ENCODE measurements at places on chromosomes 1 and 21.

- H3K27me3 ChIP-seq = peaks cover 10% of the 10 kb centered on the region
- peaks cover 22% of the 10 kb centered on the region for H3K4me1 ChIP-seq
- H3K36me3 ChIP-seq = no peaks in the 10 kb centered on the region
- peak overlapping the region; percentile 46 for H3K4me3 ChIP-seq
- H3K27ac ChIP-seq = no peak overlapping the region
Measured at GRCh38 chr1:25922056-25922970, 16.1 kb upstream of the STMN1 start.

GRCh38 chr21:33680870-33681269 lies 38.6 kb downstream of the ITSN1 start:
- H3K4me1 ChIP-seq = peaks cover 43% of the 10 kb centered on the region
- H3K4me3 ChIP-seq = no peak overlapping the region
- no peaks in the 10 kb centered on the region for H3K36me3 ChIP-seq
- H3K27ac ChIP-seq = no peak overlapping the region

- no peaks in the 10 kb centered on the region for H3K36me3 ChIP-seq
- no peaks in the 10 kb centered on the region for H3K4me1 ChIP-seq
- no peak overlapping the region for H3K4me3 ChIP-seq
Measured at GRCh38 chr1:69861641-69862040, 293.9 kb downstream of the LRRC7 start.

DNA sequence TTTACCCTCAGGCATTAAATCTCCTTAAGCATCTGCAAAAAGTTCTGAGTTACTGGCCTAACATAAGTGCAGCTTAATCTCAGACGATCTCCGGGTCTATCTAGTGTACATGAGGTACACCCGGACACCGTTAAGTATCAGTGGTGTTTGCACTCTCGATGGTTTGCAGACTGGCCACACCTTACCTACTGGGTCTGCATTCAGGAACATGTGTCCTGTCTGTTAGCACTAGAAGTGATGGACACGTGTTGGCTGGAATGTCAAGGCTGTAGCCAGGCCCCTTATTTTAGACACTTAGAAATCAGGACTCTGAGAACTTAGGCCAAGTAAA lies 783 bp upstream of the AGL start:
- peaks cover 10% of the 10 kb centered on the region for H3K36me3 ChIP-seq
- peak overlapping the region; percentile 88 for H3K4me3 ChIP-seq
- H3K4me1 ChIP-seq = peaks cover 29% of the 10 kb centered on the region
- H3K27me3 ChIP-seq = no peaks in the 10 kb centered on the region

DNA sequence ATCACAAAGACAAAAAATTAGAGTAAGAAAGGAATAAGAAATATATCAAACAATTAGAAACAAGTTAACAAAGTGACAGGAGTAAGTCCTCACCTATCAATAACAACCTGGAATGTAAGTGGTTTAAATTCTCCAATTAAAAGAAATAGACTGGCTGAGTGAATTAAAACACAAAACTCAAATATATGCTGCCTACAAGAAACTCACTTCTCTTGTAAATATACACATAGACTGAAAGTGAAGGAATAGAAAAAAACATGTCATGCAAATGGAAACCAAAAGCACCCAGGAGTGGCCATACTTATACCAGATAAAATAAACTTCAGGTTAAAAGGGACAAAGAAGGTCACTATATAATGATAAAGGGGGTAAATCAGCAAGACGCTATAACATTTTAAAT lies 43.2 kb upstream of the NUF2 start:
- H3K27me3 ChIP-seq = no peaks in the 10 kb centered on the region
- H3K4me1 ChIP-seq = peaks cover 10% of the 10 kb centered on the region
- H3K4me3 ChIP-seq = no peak overlapping the region
- no peak for DNase-seq

GRCh38 chr21:31665397-31665796 lies 5.9 kb downstream of the SOD1 start:
- H3K4me1 ChIP-seq = peaks cover 57% of the 10 kb centered on the region
- DNase-seq = peak; percentile 20
- H3K27ac ChIP-seq = no peak overlapping the region
- H3K4me3 ChIP-seq = no peak overlapping the region
- peaks cover 50% of the 10 kb centered on the region for H3K36me3 ChIP-seq

- H3K36me3 ChIP-seq = no peaks in the 10 kb centered on the region
- no peak overlapping the region for H3K4me3 ChIP-seq
- H3K4me1 ChIP-seq = no peaks in the 10 kb centered on the region
- no peak for DNase-seq
- no peaks in the 10 kb centered on the region for H3K27me3 ChIP-seq
Measured at GRCh38 chr1:218547957-218548730, 203.0 kb downstream of the TGFB2 start.

- no peaks in the 10 kb centered on the region for H3K4me1 ChIP-seq
- H3K27me3 ChIP-seq = no peaks in the 10 kb centered on the region
- no peak for DNase-seq
- H3K27ac ChIP-seq = no peak overlapping the region
- no peak overlapping the region for H3K4me3 ChIP-seq
Measured at GRCh38 chr1:17665950-17666720, 89.0 kb upstream of the ACTL8 start.

- no peak overlapping the region for H3K27ac ChIP-seq
- no peak for DNase-seq
- peaks cover 14% of the 10 kb centered on the region for H3K4me1 ChIP-seq
- no peaks in the 10 kb centered on the region for H3K36me3 ChIP-seq
Measured at GRCh38 chr1:89603651-89604413, 29.1 kb upstream of the LRRC8C start.

Data from HepG2 (cell line).